Adrenal gland (tissue), 19 donors: ENCODE measurements at places on chromosomes 1 and 21. TPM values are rescaled to one million over a fixed set of nuclear protein-coding genes. Genes with fewer than 3 reads are reported as not detected.

Gene HMCN1
- polyA plus RNA-seq = 1.3 TPM

Gene SPRR2E
- not detected for polyA plus RNA-seq

Gene IFI44
- polyA plus RNA-seq = 48.6 TPM

GRCh38 chr1:93106226-93106625 is 27.1 kb downstream of the MTF2 start:
- H3K36me3 ChIP-seq = no peaks in the 10 kb centered on the region
- no peak for DNase-seq
- peaks cover 12% of the 10 kb centered on the region for H3K4me1 ChIP-seq
- H3K4me3 ChIP-seq = no peak overlapping the region
- H3K27me3 ChIP-seq = no peaks in the 10 kb centered on the region
- H3K27ac ChIP-seq = no peak overlapping the region

GRCh38 chr21:42534421-42535378 is 21.0 kb downstream of the SLC37A1 start:
- no peaks in the 10 kb centered on the region for H3K36me3 ChIP-seq
- no peaks in the 10 kb centered on the region for H3K27me3 ChIP-seq
- H3K4me3 ChIP-seq = no peak overlapping the region
- DNase-seq = peak; percentile 91
- H3K27ac ChIP-seq = peak overlapping the region; percentile 72

- no peaks in the 10 kb centered on the region for H3K4me1 ChIP-seq
- H3K27me3 ChIP-seq = no peaks in the 10 kb centered on the region
- H3K27ac ChIP-seq = no peak overlapping the region
- peaks cover 37% of the 10 kb centered on the region for H3K36me3 ChIP-seq
- DNase-seq = no peak
Measured at GRCh38 chr1:205714190-205714905, 34.0 kb upstream of the SLC45A3 start.

- peaks cover 12% of the 10 kb centered on the region for H3K4me1 ChIP-seq
- no peaks in the 10 kb centered on the region for H3K36me3 ChIP-seq
- H3K4me3 ChIP-seq = no peak within 1 kb of the TSS
- DNase-seq = peak; percentile 72
- H3K27me3 ChIP-seq = peaks cover 23% of the 10 kb centered on the region
Measured at GRCh38 chr1:71047635-71048607, at the start of gene PTGER3. Gene PTGER3 (minus strand): TSS chr1:71047816. CDS start chr1:71047577, 239 bp downstream.

GRCh38 chr1:97989094-97989680 is 68.4 kb upstream of the DPYD start:
- no peak for DNase-seq
- H3K4me3 ChIP-seq = no peak overlapping the region
- H3K36me3 ChIP-seq = no peaks in the 10 kb centered on the region
- no peak overlapping the region for H3K27ac ChIP-seq
- H3K27me3 ChIP-seq = no peaks in the 10 kb centered on the region
- no peaks in the 10 kb centered on the region for H3K4me1 ChIP-seq

DNA sequence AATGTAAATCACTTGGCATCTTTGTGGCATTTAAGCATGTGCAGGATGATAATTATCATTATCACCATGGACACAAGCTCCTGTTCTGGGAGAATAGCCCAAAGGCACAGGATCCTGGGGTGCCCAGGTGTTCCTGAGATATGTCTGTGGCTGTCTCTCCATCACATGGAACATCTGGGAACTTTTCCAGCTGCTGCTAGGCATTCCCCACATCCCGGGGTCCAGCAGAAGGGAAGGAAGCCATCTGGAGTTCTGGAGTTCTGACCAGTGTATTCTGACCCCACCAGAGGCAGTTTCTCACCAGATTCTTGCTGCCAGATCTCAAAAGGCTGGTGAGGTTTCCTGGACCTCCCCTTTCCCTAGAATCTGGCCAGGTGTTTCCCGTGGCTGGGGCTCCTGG is 259.7 kb upstream of the VAMP3 start:
- no peak overlapping the region for H3K27ac ChIP-seq
- no peak for DNase-seq
- no peak overlapping the region for H3K4me3 ChIP-seq
- H3K36me3 ChIP-seq = no peaks in the 10 kb centered on the region

DNA sequence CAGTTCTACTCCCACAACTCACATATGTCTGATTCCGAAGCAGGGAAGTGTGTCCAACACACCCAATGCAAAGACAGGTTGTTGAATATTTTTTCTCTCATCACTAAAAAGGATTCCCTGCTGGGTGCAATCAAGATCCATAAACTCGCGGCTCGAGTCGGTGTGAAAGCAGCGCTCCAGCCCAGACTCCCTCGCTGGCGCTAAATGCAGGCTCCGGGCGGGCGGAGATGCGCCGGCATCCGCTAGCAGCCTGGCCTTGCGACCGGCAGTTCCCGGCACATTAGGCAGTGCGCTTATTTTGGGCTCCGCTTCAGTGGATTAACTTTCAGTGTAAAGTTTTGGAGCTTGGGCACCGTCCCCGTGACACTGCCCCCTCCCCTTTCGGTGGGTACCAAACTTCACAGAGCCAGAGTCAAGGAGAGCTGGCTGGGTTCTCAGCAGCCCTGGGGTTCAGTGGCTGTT is 87.7 kb upstream of the POU3F1 start:
- H3K27ac ChIP-seq = no peak overlapping the region
- no peaks in the 10 kb centered on the region for H3K36me3 ChIP-seq

- no peak overlapping the region for H3K27ac ChIP-seq
- no peaks in the 10 kb centered on the region for H3K36me3 ChIP-seq
- DNase-seq = no peak
- H3K27me3 ChIP-seq = no peaks in the 10 kb centered on the region
Measured at GRCh38 chr1:42305639-42306038, 29.4 kb downstream of the FOXJ3 start.

DNA sequence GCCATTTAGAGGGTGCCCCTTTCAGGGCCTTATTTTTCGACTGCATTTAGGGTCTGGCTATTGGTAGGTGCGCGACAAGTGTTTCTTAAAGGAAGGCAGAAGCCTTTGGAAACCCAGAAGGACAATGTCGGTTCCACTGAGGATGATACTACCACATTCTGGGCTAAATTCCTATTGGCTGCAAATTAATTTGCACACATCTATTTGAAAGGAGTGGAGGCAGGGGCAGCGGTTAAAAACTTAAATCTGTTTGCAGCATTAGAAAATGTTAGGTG is 1.1 kb downstream of the PATJ start:
- no peaks in the 10 kb centered on the region for H3K36me3 ChIP-seq
- peaks cover 6% of the 10 kb centered on the region for H3K4me1 ChIP-seq
- no peaks in the 10 kb centered on the region for H3K27me3 ChIP-seq
- peak overlapping the region; percentile 97 for H3K27ac ChIP-seq

DNA sequence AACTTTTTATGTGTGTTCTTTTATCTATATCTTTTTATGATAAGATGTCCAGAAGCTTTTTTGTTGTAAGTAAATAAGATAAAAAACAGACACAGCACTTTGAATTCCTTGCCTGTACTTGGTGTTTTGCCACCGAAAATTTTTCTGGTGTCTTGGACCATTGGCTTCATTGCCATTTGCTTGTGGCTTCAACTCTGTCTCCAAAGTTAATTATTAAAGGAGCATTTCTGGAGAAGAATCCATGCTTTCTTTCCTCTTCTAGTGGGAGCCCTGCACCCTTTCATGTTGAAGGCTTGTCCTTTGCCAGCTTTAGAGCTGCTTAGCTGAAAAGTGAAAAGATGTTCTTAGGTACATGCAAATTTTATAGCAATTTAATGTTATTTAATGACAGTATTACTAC is 112.2 kb downstream of the DYRK1A start:
- DNase-seq = no peak
- H3K36me3 ChIP-seq = no peaks in the 10 kb centered on the region
- no peaks in the 10 kb centered on the region for H3K27me3 ChIP-seq
- H3K4me1 ChIP-seq = peaks cover 48% of the 10 kb centered on the region
- H3K27ac ChIP-seq = no peak overlapping the region
- H3K4me3 ChIP-seq = no peak overlapping the region

- H3K36me3 ChIP-seq = no peaks in the 10 kb centered on the region
- no peak overlapping the region for H3K4me3 ChIP-seq
- no peak for DNase-seq
- H3K4me1 ChIP-seq = no peaks in the 10 kb centered on the region
Measured at GRCh38 chr1:81458186-81458585, 342.5 kb upstream of the ADGRL2 start.
